ENCODE measurements at places on chromosomes 12 and 14.

DNA sequence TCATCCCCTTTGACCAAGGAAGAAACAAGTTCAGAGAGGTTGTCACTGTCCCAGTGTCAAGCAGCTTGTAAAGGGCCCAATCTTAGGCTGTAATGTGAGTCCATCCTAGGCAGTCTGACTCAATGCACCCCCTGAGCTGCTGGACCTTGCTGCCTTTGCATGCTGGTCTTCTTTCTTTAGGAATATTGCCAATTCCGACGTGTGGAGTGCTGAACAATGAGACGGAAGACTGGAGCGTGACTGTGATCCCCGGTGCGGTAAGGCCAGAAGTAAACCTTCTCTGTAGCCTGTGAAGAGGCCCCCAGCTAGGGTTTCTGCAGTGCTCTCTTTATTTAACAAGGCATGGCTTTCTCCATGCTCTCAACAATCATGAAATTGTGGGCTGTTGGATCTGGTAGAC is 963 bp downstream of the TCTN2 start:
- no peak for DNase-seq

DNA sequence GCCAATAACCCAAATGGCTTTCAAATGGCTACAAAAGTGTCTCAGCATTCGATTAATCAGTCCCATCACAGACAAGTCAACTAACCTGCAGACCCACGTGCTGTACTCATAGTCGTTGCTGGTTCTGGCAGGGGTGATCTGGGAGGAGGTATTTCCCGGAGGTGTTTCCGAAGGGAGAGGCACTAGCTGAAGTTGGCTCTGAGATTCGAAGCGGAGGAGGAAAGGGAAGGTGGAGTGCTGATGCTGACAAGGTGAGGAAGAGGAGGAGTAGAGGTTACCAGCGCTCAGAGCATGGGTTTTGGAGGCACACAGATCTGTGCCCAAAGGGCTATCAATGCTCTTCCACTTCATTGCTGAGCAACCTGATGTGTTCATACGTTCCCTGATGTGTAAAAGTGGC is 20.5 kb upstream of the COL2A1 start:
- DNase-seq = no peak

DNA sequence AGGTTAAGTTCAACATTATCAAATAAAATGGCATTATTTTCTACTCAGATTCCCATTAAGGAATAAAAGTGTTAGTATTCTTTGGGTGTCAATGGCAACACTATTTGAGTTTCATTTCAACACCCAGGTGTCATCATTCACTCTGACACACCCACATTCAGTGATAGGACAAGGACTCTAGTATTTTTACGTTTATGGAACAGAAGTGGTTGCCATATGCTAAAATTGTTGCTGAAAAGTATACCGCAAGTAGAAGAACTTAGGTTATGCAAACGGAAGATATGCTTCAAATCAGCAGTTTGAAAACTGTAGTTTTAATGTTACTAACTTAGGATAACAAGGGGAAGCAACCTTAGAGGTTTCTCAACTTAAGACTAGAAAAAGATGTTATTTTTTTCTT is 20.0 kb upstream of the SGPP1 start:
- no peak for DNase-seq

DNA sequence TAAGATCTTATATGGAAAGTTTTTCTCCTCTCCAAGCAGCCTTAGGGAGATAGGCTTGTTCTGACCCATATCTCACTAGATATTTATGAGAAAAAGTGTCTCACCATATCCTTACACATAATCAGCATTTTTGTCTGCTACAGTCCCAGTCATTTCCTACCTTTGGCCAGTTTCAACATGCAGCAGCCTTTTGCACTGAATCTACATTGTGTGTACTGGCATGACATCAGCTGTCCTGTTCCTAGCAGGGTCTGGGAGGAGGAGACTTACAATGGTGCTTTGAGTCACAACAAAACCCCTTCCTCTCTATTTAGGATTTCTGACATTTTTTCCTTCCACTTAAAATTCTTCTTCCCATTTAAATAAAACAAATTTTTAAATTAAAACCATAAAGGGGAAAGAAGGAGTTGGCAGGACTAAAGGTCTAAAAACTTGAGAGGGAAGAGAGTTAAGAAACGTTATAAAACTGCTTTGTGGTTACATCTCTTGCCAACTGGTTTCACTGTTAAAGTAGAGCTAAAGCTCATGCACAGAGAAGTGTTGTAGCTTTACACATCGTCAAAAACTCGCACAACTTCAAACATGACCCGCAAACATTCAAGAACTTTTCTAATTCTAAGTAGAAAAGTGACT is 53.3 kb upstream of the CERS5 start:
- DNase-seq = peak; percentile 47

DNA sequence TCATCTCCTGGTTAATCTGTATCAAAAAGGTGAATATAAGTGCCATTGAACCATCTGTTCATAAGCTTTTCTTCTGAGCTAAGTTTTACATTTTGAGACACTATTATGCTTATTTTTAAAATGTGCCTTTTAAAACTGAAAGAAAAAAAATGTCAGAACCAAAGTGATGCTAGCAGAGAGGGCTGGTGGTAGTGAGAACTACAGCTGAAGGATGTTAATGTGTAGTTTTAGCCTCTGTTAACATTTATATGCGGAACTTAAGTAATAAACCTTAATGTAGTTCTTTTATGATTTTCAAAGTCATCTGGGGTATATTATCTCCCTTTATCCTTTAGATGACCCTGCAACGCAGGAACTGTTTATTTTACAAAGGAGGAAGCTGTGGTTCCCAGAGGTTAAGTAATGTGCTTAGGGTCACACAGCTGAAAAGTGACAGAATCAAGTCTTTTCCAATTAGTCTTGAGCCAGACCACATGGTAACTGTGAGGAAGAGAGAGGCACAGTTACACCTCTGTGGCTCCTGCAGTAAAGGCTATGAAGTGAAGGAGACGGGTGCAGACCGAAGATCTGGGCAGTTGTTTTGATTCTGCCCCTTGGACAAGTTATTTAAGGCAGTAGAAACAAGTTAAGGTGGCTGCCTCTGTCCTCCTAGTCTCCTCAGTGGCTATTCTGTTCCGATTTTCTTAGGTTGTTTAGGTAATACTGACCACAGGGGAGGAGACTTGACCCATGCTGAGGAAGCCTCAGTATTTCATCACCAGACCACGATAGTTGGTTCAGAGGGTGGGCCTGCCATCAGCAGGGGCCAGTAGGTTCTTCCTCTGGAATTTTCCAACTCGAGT is 23.9 kb downstream of the GNG2 start:
- DNase-seq = no peak

DNA sequence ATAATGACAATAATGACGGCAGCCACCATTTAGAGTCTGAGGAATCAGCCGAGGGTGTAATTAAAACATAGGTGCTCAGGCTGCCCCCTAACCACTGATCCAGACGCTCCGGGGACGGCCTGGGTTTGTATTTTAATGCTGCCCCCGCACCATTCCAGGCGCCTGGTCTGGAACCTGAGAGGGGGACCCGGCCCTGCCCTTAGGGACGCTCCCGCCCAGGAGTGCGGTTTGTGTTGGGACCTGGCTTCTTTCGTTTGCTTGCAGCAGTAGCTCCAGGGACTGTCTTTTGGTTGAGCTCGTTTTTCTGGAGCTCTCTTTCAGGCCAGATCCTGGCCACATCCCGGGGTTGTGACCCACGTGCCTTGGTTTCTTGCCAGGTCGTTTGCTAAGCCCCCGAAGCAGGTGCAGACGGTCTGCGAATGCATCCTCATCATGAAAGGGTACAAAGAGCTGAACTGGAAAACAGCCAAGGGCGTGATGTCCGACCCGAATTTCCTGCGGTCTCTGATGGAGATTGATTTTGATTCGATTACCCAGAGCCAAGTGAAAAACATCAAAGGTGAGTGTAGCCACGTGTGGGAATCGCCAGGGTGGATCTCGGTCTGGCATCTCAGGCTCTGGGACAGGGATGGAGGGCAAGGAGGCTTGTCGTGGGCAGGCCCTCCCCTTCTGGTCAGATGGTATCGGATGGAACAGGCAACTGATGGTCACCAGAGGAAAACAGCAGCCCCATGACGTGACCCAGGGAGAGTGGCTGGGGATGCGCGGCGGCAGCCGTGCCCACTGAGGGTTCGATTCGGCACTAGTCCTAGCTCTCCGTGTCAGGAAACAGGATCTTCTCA is 63.5 kb downstream of the CCDC92 start:
- no peak for DNase-seq

DNA sequence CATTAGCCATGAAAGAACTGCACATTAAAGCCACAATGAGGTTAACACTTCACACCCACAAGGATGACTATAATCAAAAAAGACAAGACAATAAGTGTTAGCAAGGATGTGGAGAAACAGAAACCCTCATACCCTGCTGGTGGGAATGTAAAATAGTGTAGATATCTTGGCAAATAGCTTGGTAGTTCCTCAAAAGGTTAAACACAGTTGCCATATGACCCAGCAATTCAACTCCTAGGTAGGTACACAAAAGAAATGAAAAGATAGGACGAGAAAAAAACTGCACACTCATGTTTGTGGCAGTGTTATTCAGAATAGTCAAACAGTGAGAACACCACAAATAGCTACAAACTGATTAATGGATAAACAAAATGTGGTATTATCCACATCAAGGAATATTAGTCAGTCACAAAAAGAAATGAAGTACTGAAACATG is 93.5 kb downstream of the ATXN2 start:
- DNase-seq = no peak

- DNase-seq = peak; percentile 63
Measured at GRCh38 chr12:104695453-104696148, 238.9 kb downstream of the CHST11 start.

Measured in stimulated activated CD4-positive, alpha-beta T cell treated with anti-CD3 and anti-CD28 coated beads, Interleukin-4, amount 100 ng/mL, for 48 hours (primary cell).